ENCODE measurements at places on chromosomes 4 and X.

DNA sequence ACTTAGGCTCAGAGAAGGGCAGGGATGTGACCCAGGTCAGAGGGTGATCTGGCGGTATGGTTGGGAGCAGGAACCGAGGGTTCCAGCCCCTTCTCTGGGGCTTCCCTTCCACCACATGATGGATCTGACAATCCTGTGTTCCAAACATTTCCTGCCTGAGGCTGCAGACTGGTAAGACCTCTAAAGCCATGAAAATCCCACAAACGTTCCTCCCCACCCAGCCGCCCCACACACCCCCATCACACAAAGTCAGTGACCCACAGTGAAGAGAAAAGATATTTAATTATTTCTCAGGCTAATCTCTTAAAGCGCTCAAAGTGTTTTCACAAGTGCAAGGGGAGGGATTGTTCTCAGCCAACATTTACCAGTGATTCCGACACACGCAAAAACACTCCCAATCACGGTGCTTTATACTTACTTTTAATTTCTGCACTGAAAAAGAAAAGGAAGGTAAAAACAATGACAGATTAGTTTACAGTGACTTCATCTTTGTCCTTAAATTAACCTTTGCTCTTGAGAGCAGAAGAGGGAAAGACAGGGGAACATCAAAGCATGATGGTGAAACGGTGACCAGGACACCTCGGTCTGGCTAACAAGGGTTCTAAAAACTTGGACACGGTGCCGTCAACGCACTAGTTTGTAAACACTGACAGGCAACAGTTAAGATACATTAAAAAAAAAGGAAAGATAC lies 42.4 kb downstream of the WDR1 start:
- DNase-seq = no peak

DNA sequence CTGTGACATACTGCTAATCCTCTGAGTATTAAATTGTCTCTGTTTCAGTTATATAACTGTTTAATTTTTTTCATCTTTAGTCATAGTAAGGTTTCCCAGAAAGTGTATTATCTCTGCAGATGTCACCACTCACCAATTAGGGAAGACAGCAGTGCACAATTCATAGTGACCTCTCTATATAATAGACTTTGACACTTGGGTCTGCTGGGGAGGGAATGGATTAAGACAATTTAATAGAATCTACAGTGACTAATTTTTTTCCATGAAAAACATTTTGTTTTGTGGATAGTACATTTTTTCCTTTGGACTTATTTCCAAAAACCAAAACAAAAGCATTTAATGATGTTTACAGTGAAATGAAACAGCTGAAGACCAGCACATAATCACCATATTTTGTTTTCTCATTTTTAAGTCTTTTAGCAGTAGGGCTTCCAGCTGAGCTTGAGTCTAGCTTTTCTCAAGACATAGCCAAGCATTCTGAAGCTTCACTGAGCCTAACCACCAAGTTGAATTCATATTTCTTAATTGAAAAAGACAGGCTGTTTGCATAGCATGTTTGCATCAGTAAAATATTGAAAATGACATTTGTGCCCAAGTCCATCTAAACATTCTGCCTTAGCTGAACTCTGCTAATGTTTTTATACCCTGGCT lies 69.5 kb downstream of the PCDH19 start:
- DNase-seq = no peak

GRCh38 chrX:1884446-1884845 lies 269.6 kb downstream of the ASMT start:
- no peak for DNase-seq

DNA sequence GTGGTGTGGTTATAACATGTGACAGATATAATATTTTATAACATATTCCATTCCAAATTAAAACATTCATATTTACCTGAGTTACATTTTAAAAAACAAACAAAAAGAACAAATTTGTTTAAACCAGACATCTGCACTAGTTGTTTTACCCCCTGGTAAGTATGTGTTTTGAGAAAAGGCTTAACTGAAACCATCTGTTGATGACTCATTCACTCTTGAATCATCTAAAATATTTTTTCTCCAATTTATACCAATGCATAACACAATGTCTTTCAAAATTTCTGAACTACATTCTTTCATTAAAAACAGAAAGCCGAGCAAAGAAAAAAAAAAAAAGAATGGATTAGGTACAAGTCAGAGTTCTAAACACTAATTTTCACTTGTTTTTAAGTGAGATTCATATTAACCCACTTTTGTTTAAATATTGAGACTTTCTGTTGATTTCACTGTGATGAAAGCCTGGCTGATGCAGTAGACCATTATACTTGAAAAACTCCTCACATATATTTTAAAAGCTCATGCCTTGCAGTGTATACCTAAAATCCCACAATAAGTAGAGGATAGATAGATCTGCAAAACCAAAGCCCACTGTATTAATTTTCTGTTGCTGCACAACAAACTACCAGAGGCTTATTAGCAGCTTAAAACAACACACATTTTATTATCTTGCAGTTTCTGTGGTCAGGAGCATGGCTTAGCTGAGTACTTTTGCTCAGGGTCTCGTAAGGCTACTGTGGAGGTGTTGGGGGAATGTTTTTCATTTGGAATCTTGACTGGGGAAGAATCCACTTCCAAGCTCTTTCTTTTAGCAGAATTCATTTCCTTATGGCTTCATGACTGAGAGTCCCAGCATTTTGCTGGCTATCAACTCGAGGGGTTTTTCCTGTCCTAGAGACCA lies 221.5 kb downstream of the PCDH18 start:
- no peak for DNase-seq

DNA sequence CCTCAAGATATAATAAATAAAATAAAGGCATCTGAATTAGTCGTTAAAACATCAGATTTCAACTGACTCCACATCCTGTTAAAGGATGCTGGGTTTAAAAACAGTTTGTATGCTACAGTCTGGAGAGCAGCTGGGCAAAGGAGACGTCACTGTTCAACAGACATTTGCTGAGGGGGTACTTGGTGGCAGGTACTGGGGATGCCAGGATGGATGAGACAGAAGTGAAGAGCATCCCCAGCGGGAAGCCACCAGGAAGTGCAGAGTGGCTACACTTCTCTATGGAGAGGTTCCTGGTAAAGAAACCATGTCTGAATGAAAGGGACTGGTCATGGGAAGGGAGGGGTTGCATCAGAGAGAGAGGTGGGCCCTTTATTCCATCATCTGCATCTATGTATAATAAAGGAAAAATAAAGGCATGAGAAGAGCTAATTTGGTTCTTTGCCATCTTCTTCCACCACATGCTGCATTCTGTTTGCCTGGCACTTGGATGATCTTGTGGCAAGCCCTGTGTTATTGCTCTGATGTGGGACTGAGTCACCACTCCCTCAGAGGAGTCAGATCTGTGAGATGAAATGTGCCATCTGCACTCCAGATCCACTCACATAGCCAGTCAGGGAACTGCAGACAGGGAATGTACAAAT lies 145.0 kb downstream of the SOWAHB start:
- no peak for DNase-seq

DNA sequence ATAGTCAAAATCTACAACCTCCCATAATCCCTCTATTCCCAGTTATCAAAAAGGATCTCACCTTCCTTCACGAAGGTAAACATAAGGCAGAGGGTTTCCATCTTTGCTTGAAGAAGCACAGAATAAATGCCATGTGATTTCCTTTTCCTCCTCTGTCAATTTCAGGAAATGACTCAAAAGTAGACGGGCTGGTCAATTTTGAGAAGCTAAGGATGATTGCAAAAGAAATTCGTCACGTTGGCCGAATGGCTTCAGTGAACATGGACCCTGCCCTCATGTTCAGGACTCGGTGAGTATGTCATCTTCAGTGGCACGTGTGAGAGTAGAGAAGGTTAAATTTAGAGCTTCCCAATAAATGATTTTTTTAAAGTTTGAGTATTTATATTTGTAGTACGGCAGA lies 240.2 kb downstream of the RAPGEF2 start:
- DNase-seq = no peak

DNA sequence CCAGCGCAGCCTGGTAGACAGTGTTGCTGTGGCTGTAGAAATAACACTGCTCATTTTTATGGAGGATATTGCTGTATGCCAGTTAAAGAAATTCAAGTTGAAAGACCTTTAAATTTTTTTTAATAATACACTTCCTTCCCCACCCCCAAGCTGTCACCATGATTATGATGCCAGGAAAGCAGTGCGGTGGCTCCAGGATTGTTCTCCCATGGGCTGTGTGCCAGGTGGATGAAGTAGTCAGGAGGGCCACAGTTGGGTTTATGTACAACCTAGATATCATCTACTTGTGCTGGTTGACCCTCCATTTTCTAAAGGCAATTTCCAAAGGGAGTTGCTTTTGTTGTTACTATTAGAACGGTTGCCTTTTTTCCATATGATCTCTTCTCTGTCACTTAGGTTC lies 136.6 kb downstream of the AFF1 start:
- DNase-seq = no peak

GRCh38 chr4:77193511-77194102 lies 36.6 kb downstream of the CCNG2 start:
- peak; percentile 72 for DNase-seq

All from stimulated activated CD8-positive, alpha-beta memory T cell treated with anti-CD3 and anti-CD28 coated beads, Interleukin-7, amount 100 ng/mL, for 4 hours (primary cell).